GM12878 (cell line): ENCODE measurements at places on chromosomes 5 and 9. TPM values are rescaled to one million over a fixed set of nuclear protein-coding genes. Genes with fewer than 3 reads are reported as not detected.

C1QTNF3 gene
- 1.1 TPM in 2 replicates for total RNA-seq

FOXD4L4 gene
- 0.24 and 0.36 TPM in 2 replicates for total RNA-seq

PCDHB14 gene
- not detected in 2 replicates for total RNA-seq

TEX53 gene
- not detected in 2 replicates for total RNA-seq

IL5 gene
- total RNA-seq: not detected in 2 replicates

CMBL gene
- total RNA-seq: 8.0 TPM in 2 replicates

CLIC3 gene
- total RNA-seq: not detected in 2 replicates

RECK gene
- total RNA-seq: 0.10 and 0.21 TPM in 2 replicates

ANKRD18B gene
- total RNA-seq: not detected in 2 replicates

DPM2 gene
- total RNA-seq: 40.7 and 44.0 TPM in 2 replicates

MYMK gene
- total RNA-seq: not detected in 2 replicates

CDH10 gene
- total RNA-seq: not detected in 2 replicates

IL6ST gene
- total RNA-seq: 14.2 and 14.4 TPM in 2 replicates

RXRA gene
- 32.1 and 36.8 TPM in 2 replicates for total RNA-seq

PCDHB10 gene
- not detected in 2 replicates for total RNA-seq

ANKRD18A gene
- total RNA-seq: not detected in 2 replicates

PFN3 gene
- total RNA-seq: not detected in 2 replicates

PRDM9 gene
- not detected in 2 replicates for total RNA-seq

NOXA1 gene
- total RNA-seq: not detected in 2 replicates

CDH12 gene
- total RNA-seq: not detected in 2 replicates

TEX48 gene
- total RNA-seq: not detected in 2 replicates

STK32A gene
- not detected in 2 replicates for total RNA-seq

FGD3 gene
- 13.2 and 14.4 TPM in 2 replicates for total RNA-seq

TAF1L gene
- total RNA-seq: not detected in 2 replicates

KCTD16 gene
- total RNA-seq: 0.10 and 0.19 TPM in 2 replicates

SPINK5 gene
- total RNA-seq: not detected in 2 replicates

RANBP3L gene
- not detected in 2 replicates for total RNA-seq

PKD2L2 gene
- 0.36 TPM in 1 of 2 replicates, not detected in the other for total RNA-seq

CCL27 gene
- not detected in 2 replicates for total RNA-seq

ENHO gene
- not detected in 2 replicates for total RNA-seq

SPATA31D4 gene
- total RNA-seq: not detected in 2 replicates

CDX1 gene
- total RNA-seq: not detected in 2 replicates

AGXT2 gene
- total RNA-seq: not detected in 2 replicates

PIK3R1 gene
- total RNA-seq: 38.4 and 39.8 TPM in 2 replicates

CDH6 gene
- total RNA-seq: not detected in 2 replicates

NEURL1B gene
- 0.16 and 0.26 TPM in 2 replicates for total RNA-seq

TMC1 gene
- total RNA-seq: 0.23 TPM in 1 of 2 replicates, not detected in the other

SLC24A2 gene
- not detected in 2 replicates for total RNA-seq

TNIP1 gene
- 279 and 289 TPM in 2 replicates for total RNA-seq

PGM5 gene
- 0.19 and 0.28 TPM in 2 replicates for total RNA-seq

ADRB2 gene
- total RNA-seq: 0.11 and 0.18 TPM in 2 replicates

SMC2 gene
- total RNA-seq: 42.2 and 43.5 TPM in 2 replicates

ANAPC2 gene
- total RNA-seq: 62.2 and 65.2 TPM in 2 replicates

ATP10B gene
- 0.05 TPM in 1 of 2 replicates, not detected in the other for total RNA-seq

ZBTB26 gene
- 6.9 and 8.1 TPM in 2 replicates for total RNA-seq

IL3 gene
- total RNA-seq: not detected in 2 replicates

PTGDS gene
- not detected in 2 replicates for total RNA-seq

KCNN2 gene
- 0.80 and 0.93 TPM in 2 replicates for total RNA-seq

GABRA6 gene
- not detected in 2 replicates for total RNA-seq

BARHL1 gene
- total RNA-seq: not detected in 2 replicates

TMOD1 gene
- total RNA-seq: 28.4 and 29.0 TPM in 2 replicates

PPP1R2B gene
- total RNA-seq: 0.11 TPM in 1 of 2 replicates, not detected in the other

PDLIM4 gene
- 0.24 and 0.36 TPM in 2 replicates for total RNA-seq

TMEM215 gene
- total RNA-seq: not detected in 2 replicates

RASEF gene
- not detected in 2 replicates for total RNA-seq

AQP7 gene
- total RNA-seq: not detected in 2 replicates
